Testis (tissue), 5 donors: ENCODE measurements at places on chromosomes 6 and 20. TPM values are rescaled to one million over a fixed set of nuclear protein-coding genes. Genes with fewer than 3 reads are reported as not detected.

The TAF11 gene
- 69.7 TPM for total RNA-seq

DNA sequence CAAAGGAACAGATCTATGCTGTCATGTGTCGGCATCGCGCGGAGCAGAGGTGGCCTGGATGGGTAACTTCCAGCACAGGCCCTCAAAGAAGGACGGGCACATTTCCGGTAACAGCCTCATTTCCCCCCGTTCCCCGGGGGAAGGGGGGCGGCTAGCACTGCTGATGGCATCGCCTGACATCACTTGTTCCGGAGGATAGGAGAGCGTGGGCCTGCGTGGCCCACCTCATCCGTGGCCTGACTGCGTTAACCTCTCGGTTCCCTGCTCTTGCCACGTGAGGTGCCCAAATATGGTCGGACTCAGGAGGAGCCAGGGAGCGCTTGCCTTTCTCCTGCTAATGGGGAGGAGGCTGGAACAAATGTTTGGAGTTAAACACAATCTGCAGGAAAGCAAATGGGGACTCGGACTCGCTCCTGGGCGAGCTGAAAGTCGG, at the start of gene AKAP12:
Gene AKAP12, plus strand, starts transcription at position 365 of the 433 bp plus-strand sequence. CDS start 596 bp downstream, outside the sequence.
- DNase-seq, result peak; percentile 74

GRCh38 chr20:33896509-33896908, 85.4 kb downstream of the CHMP4B start:
- peak; percentile 69 for DNase-seq

- DNase-seq, result no peak
Observed at GRCh38 chr6:106165885-106166485, 79.8 kb downstream of the PRDM1 start.

DNA sequence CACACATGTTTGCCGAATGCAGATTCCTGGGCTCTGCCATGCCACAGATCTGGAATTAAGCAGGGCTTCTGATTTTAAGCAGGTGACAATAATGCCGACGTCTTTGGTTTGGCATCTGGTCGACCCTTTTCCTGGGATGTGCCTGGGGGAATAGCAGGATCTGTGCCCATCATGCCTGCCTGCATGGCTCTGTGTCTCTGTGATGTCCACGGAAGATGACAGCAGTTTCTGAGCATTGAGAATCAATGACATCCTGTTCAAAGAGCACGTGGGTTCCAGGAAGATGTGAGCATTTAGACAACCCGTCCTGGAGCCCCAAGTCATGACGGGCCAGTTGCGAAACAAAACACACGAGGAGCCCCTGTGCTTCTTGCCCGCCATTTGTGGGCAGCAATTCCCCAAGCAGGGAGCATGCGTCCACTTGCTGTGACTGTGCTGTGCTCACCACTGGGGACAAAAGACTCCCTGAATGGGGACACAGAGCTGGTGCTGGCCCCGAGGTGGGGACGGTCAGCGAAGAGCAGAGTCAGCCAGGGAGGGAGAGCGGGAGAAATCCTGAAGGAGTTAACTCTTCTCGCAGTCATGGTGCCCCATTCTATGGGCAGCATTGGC, 110.1 kb downstream of the ERMARD start:
- DNase-seq, result no peak

- DNase-seq, result no peak
Observed at GRCh38 chr6:7879579-7879978, 31.0 kb downstream of the TXNDC5 start.

The OR2J3 gene
- total RNA-seq, result 2.9 TPM

GRCh38 chr20:46101957-46102356, 12.2 kb upstream of the NCOA5 start:
- no peak for DNase-seq

GRCh38 chr20:59242714-59243626, 57.4 kb upstream of the EDN3 start:
- DNase-seq, result no peak

DNA sequence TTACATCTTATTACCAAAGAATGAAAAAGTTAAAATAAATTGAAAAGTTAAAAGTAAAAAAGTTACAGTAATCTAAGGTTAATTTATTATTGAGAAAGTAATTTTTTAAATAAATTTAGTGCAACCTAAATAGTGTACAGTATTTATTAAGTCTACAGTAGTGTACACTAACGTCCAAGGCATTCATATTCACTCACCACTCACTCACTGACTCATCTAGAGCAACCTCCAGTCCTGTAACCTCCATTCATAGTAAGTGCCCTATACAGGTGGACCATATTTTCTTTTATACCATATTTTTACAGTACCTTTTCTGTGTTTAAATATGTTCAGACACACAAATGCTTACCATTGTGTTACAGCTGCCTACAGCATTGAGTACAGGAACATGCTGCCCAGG, 624.7 kb upstream of the NOX3 start:
- no peak for DNase-seq

- no peak for DNase-seq
Observed at GRCh38 chr6:15363164-15363522, 117.3 kb downstream of the JARID2 start.

- no peak for DNase-seq
Observed at GRCh38 chr6:74596588-74596987, 609.3 kb downstream of the COL12A1 start.

DNA sequence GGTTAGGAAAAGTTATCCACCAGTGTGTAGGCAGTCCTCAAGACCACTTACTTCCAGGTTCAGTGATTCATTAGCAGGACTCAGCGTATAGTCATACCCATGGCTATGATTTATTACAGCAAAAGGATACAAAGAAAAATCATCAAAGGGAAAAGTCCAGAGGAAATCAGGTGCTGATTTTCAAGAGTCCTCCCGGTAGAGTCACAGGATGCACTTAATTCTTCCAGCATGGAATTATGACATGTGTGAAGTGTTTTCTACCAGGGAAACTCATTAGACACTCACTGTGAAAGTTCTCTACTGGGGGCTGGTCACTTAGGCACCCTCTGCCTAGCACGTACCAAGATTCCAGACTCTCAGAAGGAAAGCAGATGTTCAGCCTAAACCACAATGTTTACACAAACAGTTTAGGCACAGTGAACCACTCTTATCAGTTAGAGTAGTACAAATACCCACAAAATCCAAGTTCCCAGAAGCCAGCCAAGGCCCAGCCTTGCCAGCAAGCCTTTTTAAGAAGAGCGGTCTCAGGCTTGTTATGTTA, 10.2 kb downstream of the WFDC3 start:
- no peak for DNase-seq

The ZNF334 gene
- 33.7 TPM for total RNA-seq

GRCh38 chr20:57620274-57620990, at the start of gene ZBP1:
Gene ZBP1 (minus strand): TSS chr20:57620426. CDS start chr20:57620295, 131 bp downstream.
- DNase-seq, result no peak

The ME1 gene
- total RNA-seq, result 32.9 TPM

DNA sequence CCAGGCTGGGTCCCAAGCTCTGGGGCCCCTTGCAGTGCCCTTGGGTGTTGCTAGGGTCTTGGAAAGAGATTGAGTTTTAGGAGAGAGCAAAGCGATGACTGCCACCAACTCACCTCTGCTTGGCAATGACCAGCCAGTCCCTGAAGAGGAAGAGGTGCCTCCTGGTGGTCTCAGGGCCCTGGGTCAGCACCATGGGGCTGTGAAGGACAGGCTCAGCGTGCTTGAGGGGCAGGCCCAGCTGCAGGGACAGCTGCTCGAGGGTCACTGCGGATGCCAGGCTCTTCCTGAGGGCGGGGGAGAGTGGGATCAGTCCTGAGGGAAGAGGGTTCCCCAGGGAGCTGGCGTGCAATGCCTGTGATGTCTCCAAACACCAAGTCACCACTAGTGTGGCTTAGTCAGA, 50.8 kb upstream of the TAGAP start:
- DNase-seq, result peak; percentile 2

GRCh38 chr20:57025261-57025660, 241.2 kb downstream of the BMP7 start:
- no peak for DNase-seq

DNA sequence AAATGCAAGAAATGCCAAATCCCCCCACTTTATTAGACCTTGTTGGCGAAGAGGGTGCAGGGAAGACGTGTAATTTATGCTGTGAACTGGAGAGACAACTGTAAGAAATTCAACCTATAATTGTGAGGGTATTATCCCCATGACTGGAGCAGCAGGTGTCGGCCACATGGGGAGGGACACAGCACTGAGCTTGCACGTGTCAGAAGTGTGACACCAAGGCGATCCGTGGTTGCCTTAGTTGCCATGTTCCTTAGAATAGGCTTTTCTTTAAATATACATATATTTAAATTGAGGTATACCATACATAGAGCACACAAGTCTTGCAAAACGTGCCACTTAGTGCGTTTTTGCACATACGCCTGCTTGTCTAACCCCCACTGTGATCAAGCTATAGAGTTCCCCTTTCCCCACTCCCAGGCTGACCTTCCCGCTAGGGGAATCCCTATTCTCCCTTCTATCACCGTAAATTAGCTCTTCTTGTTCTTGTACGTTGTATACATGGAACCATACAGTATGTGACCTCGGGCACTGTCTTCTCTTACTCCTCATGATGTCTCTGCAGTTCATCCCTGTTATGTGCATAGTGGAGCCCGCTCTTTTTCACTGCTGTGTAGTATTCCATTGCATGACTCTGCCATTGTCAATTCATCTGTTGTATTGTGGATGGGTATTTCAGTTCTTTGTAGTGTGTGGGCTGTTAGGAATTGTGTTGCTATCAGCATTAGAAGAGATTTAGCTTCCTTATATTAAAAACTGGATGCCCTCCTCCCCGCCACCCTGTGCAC, 81.6 kb upstream of the PMEPA1 start:
- DNase-seq, result no peak

GRCh38 chr6:106099235-106099537, 13.1 kb downstream of the PRDM1 start:
- DNase-seq, result no peak
